ENCODE measurements at places on chromosomes 7 and 10.

DNA sequence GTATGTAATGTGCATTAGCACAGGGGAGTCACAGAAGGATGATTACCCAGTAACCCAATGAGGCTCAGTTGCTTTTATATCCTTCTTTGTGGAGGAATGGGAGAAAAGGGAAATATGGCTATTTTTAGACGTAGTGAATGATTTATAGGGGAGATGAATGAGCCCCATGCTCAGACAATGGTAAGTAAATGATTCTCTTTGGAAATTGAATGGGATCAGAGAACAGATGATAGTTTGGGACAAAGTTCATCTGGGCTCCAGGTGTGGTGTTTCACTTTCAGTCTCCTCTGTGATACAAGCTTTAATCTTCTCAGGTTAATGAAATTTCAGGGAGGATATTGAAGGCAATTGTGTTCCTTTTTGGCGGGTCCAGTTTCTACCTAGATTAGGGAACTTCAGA lies 63.0 kb upstream of the MPP7 start:
- DNase-seq = no peak

- DNase-seq = no peak
Observed at GRCh38 chr10:133324198-133324792, 12.4 kb downstream of the CALY start.

DNA sequence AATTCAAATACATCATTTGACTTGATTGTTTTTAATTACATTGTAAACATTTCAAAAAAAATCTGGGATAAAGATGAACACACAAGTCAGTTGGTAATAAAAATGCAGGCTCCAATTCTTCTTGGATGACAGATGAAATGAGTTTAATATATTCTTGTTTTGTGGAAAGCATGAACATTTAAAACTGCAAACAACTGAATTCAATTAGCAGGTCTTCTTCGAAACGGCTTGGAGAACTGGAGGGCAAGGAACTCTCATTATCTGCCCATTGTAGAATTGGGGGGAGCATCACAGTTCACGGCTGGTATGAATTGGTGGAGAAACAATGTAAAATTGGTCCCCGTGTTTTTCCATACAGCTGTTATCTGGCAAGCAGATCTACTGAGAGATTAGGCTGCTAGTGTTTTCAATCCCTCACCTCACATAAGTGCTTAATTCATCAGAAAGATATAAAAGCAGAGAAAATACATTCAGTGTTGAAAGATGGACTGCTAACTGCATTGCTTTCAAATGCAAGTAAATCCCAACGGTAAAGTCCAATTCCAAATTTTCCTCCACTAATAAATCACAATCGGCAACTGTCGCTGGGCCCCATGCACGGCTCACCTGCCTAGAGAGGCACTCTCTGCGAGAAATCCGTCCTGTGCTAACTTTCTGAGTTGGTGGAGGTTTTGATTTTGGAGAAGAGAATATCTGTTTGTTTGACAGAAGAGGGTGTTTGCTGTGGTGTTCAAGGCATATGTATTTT lies 199.5 kb downstream of the ZNF438 start:
- DNase-seq = no peak

- no peak for DNase-seq
Observed at GRCh38 chr7:135147341-135147898, 452 bp upstream of the TMEM140 start.

GRCh38 chr10:99540306-99540656 lies 7.5 kb downstream of the NKX2-3 start:
- DNase-seq = no peak

GRCh38 chr7:70743531-70744325 lies 388.2 kb upstream of the GALNT17 start:
- no peak for DNase-seq

- DNase-seq = no peak
Observed at GRCh38 chr7:157470701-157471131, 133.9 kb downstream of the DNAJB6 start.

GRCh38 chr10:56624082-56624481 lies 263.0 kb upstream of the ZWINT start:
- DNase-seq = no peak

DNA sequence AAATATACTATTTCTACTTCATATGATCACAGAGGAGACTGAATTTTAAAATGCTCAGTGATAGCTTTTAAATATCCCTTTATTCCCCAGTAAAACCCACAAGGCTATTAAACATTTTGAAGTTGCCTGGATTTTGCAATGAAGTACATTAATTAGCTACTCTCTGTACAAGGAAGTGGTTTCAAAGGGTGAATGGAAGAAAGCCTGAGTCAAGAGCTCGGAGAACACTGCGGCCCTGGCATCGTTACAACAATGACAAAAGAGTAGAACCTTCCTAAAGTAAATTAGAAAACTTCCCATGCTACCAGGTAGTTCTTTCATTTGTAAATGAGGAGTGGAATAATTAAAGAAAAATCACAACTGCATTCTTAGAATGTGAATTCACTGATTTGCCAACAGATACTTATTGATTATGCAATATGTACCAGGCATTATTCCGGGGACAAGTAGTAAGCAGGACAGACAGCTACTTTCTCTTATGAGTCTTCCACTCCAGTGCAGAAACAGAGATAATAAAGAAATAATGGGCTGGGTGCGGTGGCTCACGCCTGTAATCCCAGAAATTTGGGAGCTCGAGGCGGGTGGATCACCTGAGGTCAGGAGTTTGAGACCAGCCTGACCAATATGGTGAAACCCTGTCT lies 63.0 kb downstream of the ZNF22 start:
- DNase-seq = no peak

GRCh38 chr10:13038391-13038790 lies 36.9 kb upstream of the CCDC3 start:
- no peak for DNase-seq

GRCh38 chr7:26949319-26949718 lies 84.9 kb upstream of the SKAP2 start:
- no peak for DNase-seq

DNA sequence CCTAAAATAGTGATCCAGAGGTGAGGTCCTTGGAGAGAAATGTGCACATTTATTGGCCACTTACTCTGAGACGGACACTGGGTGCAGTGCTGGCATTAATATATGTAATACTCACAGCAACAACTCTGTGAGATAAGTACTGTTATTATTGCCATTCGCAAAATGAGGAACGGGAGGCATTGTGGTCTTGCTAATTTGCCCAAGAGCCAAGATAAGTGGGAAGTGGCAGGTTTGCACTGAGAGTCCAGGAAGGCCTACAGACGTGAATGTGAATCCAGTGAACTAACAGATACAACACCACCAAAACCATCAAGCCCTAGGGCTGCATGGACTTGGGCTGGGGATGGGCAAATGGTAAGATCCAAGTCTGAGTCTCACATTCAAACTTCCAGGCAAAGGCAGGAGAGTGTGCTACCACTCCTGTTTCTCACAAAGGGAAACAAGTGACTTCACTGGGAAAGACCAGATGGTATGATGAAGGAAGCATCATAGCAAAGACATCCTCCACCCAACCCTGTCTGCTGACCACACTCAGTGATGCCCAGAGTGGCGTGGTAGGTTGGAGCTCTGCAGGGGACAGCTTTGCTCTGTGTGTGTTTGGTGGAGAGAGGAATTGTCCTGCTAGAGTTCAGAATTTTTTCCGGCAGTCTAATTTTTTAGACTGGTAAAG lies 19.2 kb downstream of the TMEM273 start:
- DNase-seq = no peak

- no peak for DNase-seq
Observed at GRCh38 chr7:2004841-2005725, 227.7 kb downstream of the MAD1L1 start.

DNA sequence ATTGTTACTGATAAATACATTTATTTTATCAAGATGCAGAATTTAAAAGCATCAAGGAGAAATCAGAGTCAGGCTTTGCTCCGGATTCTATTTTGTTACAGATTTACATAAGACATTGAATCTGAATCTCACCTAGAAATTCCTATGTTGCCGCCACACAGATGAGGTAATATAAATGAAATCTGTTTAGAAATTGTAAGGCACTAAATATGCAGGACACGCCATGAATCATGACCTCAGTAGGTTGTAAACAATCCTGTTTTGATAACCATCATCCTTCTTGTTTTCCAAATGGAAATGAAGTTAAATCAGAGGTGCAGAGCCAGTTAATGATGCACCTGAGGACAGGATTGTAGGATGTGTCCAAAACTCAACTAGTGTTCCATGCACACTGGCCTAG lies 778.0 kb downstream of the MAGI2 start:
- no peak for DNase-seq

- no peak for DNase-seq
Observed at GRCh38 chr10:33025039-33025438, 67.0 kb upstream of the ITGB1 start.

DNA sequence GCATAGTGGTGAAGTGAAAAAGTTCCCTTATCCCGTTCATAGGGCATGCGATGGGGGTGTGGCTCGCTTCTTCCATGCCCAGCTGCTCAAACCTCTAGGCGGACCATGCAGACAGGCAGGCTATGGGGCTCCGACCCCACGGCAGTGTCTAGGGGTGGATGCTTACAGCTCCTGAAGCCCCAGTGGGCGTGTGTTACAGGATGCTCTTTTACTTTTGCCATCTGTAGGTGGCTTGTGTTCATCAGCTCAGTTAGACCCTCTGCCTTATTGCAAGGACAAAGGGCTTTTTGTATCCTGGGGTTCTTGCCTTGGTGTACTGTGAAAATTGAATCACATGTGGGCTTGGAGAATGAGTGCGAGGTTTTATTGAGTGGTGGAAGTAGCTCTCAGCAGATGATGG lies at the start of gene MYL10:
Gene MYL10 (minus strand): TSS at position 126 of the 400 bp plus-strand sequence. CDS start 178 bp downstream, outside the sequence.
- DNase-seq = no peak

DNA sequence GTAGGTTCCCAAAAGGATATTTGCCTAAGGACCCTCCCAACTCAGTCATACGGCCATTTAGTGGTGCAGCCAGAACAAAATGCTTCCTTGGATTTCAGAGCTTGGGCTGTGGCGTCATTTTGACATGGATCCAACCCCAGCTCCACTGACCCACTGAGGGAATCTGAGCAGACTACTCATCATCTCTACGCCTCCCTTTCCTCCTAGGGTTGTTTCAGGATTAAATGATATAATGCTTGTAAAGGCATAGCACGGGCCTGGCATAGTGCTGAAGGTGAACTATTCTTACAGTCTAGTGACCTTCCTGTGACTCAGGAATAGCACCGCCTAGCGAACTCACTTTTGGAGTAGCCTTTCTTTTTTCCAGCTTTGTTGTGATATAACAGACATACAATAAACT lies 70.3 kb upstream of the LOXL4 start:
- no peak for DNase-seq

- DNase-seq = peak; percentile 9
Observed at GRCh38 chr7:118836933-118837332, 612.4 kb downstream of the ANKRD7 start.

DNA sequence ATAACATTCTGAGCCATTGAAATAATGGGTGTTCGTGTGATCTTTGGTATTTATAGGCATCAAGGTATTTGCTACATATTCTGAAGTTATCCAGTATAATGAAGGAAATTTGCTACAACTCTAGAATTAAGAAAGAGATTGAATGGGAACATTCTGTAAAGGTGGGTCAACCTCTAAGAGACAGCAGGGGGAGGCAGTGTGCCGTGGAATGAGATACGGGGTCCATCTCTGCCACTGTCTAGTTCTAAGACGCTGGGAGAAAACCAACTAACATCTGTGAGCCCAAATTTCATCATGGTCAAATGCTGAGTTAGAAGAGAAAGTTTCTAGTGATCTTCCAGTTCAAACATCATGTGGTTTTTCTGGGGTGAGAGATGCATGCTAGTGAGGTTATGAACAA lies 368.9 kb downstream of the SORCS1 start:
- DNase-seq = peak; percentile 38

- no peak for DNase-seq
Observed at GRCh38 chr10:97131666-97132065, 54.1 kb downstream of the SLIT1 start.

GRCh38 chr7:6614953-6615722 lies at the start of gene ZNF853:
Gene ZNF853 (plus strand): TSS chr7:6615610. CDS start chr7:6616175, 565 bp downstream.
- no peak for DNase-seq

DNA sequence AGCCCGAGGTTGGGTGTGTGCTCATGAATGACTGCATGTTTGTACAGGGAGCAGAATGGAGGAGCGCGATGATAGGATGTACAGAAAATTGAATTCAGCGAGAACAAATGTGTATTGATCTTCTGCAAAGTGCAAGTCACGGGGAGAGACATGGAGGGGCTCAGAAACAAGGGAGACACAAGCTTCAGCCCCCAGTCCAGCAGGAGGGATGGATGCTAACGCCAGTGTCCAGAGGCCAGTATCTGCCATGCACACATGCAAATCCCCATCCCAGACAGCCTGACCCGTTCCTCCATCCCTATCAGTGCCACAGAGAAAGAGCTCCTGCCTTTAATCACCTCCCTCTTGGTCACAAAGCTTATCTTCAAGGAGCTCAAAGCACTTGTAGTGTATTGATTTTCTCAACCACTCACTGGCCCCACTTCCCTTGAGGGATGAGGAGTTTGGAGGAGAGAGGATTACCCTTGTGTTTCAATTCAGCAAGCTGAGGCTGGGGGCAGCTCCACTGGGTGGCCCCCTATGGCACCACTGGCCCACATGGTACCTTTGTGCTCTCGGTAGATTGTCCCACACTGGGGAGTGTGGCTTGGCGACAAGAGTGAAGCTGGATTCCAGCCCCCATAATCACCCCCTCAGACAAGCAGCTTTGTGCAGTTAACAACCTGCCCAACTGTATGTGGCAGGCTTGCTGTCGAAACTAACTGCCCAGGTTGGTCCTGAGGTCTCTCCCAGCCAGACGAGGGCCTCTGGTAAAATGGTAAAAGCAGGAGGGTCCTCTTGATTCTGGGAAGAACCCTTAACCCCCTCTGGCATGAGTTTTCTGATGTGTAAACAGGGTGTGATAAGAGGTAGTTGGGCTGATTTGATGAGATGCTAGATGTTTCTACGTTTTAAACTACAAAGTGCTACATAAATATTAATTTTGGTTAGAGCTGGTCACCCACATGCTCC lies 151.6 kb upstream of the UNC5B start:
- DNase-seq = no peak

GRCh38 chr10:33406596-33406995 lies 72.1 kb upstream of the NRP1 start:
- no peak for DNase-seq

DNA sequence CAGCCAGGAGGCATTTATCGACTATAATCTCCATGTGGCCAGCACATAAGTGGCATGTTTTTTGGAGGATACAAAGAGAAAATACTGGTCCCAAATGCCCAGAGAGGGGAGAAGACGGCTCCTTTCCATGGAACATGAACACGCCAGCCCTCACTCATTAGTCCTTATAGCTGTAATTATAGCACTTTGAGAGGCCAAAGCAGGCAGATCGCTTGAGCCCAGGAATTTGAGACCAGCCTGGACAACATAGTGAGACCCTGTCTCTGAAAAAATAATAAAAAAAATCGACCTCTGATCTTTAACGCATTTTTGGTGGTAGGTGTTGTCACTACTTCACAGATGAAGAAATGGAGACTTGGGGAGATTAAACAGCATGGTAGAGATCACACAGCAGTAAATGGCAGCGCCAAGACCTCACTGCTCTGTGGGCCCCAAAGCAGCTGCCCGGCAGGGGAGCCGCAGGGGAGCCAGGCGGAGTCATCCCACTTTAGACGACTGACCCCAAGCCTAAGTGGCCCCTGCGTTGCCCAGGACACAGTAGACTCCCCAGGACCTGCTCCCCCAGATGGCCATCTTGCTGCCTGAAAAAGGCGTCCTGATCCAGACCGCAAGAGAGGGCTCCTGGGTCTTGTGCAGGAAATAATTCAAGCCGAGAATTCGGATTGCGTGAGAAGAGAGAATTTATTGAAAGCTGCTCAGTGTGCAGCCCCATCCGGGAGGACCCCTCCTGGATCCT lies 21.2 kb upstream of the PRKAG2 start:
- DNase-seq = no peak

- DNase-seq = no peak
Observed at GRCh38 chr7:103773726-103774125, 215.7 kb downstream of the RELN start.

All from GM10248 (cell line).